ENCODE measurements at places on chromosomes 16 and 17. TPM values are rescaled to one million over a fixed set of nuclear protein-coding genes. Genes with fewer than 3 reads are reported as not detected.

DNA sequence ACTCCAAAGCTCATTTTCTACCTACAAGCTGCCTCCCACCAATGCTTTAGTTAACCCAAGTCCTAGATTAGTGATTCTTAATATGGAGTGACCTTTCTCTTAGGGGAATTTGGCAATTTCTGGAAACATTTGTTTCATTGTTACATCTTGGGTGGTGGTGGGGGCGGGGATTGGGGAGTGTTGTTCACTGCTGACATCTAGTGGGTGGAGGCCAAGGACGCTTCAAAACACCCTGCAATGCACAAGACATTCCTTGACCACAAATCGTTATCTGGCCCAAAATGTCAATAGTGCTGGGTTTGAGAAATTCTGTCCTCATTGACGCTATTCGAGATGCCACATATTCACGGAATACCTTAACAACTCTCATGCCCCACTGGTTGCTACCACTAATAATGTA is 282.9 kb downstream of the RBFOX1 start:
- no peak for DNase-seq

GRCh38 chr17:66306446-66306845 is 4.0 kb downstream of the PRKCA start:
- no peak for DNase-seq

GRCh38 chr17:7392696-7393612 is 1.4 kb downstream of the PLSCR3 start:
- no peak for DNase-seq

MYH13 gene
- not detected for total RNA-seq

All from right atrium auricular region (tissue), 2 donors.